ENCODE measurements at places on chromosomes 7 and 10.

DNA sequence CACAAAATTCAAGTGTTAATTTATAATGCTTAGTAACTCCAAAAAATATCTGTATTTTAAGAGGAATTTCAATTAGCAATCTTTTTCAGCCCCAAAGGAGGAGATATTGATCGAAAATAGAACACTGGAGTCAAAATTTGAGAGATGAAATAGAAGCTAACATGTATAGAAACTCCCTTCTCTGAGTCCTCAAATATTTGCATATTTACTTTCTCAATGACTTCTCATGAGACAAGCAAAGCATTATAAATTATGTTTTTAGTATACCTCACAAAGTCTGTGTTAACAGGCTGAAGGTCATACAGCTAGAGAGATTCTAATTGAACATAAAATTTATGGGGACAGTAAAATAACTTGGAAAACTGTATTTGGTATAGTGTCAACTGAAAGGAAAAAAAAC lies 260.5 kb downstream of the GPAM start:
- no peak for DNase-seq

DNA sequence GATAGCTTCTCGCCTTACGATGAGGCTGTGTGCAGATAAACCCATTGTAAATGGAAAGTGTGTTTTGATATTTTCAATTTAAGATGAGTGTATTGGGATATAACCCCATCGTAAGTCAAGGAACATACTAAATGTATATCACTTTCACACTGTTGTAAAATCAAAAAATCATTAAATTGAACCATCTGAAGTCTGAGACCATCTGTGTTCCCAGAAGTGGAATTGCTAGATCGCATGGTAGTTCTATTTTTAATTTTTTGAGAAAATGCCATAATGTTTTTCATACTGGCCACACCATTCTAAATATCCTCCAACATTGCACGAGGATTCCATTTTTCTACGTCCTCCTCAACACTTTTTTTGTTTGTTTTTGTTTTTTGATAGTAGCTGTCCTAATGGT lies 209.1 kb upstream of the MTPN start:
- no peak for DNase-seq

- DNase-seq: no peak
Measured at GRCh38 chr10:131179361-131179760, 132.2 kb downstream of the TCERG1L start.

DNA sequence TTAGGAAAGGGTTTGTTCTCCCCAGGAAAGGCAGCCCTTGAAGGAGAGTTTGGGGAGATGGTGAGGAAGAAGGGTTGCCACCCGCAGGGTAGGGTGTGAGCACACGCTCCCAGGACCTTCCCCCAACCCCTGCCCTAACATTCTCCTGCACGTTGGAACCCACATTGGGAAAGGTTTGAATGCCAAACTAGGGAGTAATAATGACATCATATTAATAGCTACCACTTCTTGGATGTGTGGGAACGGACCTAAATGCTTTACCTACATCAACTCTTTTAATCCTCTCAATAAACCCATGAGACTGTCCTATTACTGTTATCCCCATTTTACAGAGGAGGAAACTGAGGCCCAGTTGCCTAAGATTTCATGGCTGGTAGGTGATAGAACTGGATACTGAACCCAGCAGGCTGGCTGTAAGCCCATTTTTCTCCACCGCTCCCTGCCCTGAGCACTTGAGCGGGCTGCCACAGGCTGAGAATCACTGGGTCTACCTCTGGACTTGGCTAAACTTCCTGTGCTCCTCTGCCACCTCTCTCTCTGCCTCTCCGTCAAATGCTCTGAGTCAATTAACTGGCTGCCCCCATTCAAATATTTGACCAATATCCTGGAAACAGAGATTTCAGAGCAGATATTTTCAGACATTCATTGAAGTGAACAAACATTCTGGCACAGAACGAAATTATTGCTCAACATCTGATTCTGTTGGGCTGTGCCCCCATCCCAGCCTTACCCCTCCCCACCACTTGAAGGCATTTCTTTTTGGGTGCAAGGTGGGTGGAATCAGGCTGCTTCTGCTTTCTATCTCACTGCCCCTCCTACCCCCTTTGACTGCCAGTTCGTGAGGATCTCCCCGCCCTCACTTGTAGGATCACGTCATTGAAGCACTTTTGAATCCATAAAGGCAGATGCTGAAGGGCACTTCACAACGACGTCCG lies 129.7 kb downstream of the C10orf105 start:
- no peak for DNase-seq

GRCh38 chr7:159061674-159062212 lies 82.9 kb downstream of the VIPR2 start:
- DNase-seq: no peak

DNA sequence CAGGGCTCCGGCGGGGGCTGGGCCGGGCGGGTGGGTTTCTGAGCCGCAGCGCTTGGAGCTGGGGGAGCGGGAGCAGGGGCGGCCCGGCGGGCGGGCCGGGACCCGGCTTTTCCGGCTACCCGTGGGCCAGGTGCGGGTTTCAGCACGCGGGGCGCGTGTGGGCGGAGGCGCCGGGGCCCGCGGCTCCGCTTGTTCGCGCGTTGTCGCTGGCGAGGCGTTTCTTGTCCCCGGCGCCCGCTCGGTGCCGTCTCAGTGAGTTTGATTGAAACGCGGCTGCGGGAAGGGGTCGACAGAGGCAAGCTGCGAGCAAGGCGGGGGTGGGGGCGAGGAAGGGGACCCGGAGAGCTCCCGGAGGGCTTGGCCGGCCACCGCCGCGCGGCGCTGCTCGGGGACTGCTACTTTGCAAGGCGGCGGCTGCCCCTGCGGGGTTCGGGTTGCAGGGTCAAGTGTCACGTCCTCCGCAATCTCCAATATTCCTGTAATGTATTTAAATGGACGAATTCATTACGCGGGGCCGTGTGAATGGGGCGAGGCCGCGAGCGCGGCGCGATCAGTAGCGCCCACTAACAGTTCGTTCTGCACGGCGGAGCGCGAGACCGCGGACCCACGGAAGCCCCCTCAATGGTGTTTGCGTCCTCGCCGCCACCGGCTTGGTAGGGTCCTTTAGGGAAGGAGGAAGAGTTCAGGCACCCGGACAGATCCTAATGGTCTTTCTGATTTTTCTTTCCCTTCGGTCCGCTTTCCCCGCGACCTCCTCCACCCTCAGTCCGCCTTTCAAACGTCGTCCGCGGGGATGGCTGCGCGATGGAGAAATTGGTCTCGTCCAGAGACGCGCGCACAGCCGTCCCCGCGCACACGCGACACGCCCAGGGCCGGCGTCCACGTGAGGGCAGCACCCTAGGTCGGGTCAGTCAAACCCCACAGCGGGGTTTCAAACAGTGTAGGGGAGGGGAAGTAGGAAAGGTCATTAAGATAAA lies 76.9 kb downstream of the INSIG1 start:
- no peak for DNase-seq

- no peak for DNase-seq
Measured at GRCh38 chr7:69467826-69468225, 130.4 kb upstream of the AUTS2 start.

DNA sequence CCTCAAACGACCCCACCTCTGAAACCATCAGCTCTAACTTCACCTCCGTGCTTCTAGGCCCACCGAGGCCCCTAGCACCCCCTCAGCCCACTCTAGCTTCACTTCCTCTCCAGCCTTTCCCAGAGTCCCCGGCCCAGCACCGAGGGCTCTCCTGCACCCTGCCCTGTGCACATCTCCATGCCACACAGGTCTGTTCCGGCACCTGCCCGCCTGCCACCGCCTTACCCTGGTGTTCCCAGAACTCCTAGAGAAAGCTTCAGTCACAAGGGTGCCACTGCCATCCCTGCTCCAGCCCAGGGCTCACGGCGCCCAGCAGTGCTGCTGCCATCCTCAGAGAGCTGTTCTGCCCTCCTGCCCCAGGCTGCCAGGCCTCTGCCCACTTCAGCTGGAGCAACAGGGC lies 61.3 kb upstream of the INSIG1 start:
- DNase-seq: no peak

GRCh38 chr10:13100349-13101294 lies 659 bp downstream of the OPTN start:
- DNase-seq: no peak

DNA sequence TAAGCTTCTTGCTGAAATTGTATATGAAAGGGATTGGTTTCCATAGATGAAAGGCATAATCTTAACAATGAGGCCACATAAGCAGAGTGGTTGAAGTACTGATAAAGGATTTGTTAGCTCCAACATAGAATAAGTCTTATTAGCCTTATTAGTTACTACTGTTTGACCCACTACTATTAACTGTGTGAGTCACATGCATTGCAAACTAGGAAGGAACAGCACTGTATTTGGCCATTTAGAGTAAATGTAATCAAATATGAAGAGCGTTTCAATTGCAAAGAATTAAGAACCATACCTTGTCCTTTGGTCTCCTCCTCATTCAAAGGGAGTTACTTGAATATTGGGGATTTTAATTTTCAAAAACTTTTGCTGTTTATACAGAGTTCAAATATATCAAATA lies 428.9 kb downstream of the MDFIC start:
- DNase-seq: no peak

- DNase-seq: no peak
Measured at GRCh38 chr10:21010615-21011014, 113.5 kb upstream of the NEBL start.
